ENCODE measurements at places on chromosomes 13 and 19.

- DNase-seq: no peak
Measured at GRCh38 chr19:52034051-52034728, 6.0 kb upstream of the ZNF614 start.

GRCh38 chr19:2252797-2253105 is 3.5 kb downstream of the JSRP1 start:
- no peak for DNase-seq

GRCh38 chr13:41700790-41701310 is 243.5 kb downstream of the RGCC start:
- no peak for DNase-seq

GRCh38 chr19:15227261-15227660 is 5.0 kb downstream of the EPHX3 start:
- DNase-seq: no peak

DNA sequence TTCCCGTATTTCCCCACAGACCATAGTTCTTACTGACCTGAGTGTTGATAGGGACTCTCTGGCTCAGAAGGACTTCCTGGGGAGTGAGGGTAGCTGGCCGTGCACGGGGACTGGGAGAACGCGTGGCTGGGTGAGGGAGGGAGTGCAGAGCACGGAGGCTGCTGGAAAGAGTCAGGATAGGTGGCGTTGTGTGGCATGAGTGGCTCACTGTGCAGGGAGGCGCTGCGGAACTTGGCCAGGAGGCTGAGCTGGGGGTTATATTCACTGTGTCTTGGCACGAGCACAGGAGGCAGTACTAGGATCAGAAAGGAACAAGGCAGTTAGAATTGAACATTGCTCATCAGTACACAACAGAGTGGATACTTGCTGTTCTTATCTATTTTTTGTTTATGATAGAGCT is 47.4 kb downstream of the SMAD9 start:
- DNase-seq: peak; percentile 6

- DNase-seq: peak; percentile 41
Measured at GRCh38 chr19:18416778-18417249, 2.4 kb upstream of the SSBP4 start.

DNA sequence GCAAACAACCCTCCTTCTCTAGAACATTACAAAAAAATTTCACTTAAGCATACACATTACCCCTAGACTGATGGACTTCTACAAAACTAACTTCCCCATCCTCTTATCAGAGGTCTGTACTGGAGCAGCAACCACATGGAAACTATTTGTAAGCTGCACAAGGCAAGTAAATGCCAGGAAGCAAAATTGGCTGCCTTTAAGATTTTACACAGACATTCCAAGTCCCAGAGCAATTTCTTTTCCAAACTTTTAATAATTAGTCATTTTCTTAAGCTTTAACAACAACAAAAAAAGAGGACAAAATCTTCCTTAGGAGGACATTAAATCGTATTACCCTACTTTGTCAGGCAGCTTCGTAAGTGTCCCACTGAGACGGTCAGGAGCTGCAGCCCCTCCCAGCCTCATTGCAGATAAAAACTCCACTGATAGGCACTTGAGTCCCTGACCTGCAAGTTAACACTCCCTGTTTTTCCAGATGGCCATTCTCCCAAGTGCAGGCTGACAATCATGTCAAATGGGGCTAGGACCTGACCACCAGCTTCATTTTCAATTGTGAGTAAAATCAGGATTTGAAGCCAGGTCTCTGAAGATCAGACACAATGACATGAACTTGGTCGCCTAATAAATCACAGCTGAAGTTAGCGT is 680.1 kb downstream of the DIAPH3 start:
- no peak for DNase-seq

DNA sequence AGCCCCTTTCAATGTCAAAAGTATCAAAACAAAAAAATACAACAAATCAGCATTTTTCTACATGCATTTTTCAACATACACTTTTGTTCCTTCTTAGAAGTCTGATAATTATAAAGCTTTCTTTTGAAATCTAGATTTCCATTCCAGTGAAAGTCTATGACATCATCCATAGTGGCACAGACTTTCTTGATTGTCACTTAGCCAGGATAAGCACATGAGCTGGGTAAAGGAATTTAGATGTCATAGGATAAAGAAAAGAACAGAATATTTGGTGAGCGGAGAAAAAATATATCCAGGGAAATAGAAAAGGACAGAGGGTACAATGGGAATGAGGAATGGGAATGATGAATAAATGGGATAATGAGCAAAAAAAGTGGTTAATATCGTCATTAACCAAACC is 15.1 kb upstream of the TRPC4 start:
- DNase-seq: no peak

DNA sequence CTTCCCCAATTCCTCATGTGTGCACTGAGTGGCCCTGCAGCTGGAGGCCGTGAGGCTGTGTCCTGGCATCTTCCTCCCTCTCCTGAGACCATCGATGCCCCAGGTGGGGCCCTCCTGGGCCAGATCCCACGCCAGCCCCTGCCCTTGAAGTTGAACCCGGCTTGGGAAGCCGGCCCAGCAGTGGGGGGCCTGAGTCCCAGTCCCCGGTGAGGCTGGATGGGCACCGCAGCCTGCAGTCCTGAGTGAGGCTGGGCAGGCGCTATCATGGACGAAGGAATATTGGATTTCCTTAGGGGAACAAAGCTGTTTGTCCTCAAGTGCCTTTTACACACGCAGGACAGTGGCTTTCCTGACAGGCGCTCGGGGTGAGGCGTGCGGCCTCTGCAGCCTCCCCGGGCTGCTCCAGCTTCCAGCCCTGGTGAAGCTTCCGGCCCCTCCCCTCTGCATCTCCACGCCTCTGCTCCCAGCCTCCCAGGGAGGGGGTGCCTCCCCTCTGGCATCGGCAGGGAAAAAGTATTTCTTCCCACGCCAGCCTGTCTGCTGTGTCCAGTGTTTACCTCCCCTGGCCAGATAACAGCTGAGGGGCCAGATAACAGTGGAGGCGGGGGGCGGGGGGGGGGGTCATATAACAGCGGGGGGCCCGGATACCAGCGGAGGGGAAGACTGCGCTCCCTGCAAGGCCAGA is 159.5 kb downstream of the KDM4B start:
- no peak for DNase-seq

DNA sequence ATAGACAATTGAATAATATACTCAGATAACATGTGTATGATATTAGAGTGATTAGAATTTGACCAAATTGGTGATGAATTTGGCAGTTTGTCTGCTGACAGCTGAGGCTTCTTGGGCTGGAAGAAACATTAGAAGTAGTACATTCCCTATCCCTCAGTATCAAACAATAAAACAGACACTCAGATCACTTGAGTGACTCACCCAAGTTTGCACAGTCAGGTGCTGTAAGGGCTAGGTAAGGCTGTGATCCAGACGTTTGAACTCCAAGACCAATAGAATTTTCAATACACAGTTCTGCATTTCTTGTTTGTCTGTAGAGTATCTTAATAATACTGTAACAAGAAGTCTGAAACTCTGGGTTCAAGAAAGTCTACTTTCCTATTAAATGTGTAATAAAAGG is 223.5 kb downstream of the POSTN start:
- no peak for DNase-seq

- no peak for DNase-seq
Measured at GRCh38 chr13:85197431-85197830, 601.8 kb downstream of the SLITRK6 start.

DNA sequence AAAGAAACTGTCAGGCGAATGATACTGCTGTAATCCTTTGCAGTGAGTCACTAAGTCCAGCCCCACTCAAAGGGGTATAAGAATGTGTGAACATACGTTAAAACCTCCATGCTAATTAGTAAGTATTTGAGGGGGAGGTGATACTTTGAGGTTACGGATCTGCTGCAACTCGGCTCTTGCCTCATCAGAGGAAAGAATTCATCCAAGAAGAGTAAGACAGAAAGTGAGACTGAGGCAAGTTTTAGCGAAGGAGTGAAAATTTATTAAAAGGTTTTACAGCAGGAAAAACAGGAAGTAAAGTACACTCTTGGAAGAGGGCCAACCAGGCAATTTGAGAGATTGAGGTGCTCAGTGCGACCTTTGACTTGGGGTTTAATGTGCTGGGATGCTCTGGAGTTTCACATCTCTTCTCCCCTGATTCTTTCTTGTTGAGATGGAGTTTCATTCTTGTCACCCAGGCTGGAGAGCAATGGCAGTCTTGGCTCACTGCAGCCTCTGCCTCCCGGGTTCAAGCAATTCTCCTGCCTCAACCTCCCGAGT is 9.8 kb downstream of the CLEC4M start:
- no peak for DNase-seq

GRCh38 chr19:14957464-14957863 is 16.2 kb downstream of the OR7C2 start:
- DNase-seq: no peak

DNA sequence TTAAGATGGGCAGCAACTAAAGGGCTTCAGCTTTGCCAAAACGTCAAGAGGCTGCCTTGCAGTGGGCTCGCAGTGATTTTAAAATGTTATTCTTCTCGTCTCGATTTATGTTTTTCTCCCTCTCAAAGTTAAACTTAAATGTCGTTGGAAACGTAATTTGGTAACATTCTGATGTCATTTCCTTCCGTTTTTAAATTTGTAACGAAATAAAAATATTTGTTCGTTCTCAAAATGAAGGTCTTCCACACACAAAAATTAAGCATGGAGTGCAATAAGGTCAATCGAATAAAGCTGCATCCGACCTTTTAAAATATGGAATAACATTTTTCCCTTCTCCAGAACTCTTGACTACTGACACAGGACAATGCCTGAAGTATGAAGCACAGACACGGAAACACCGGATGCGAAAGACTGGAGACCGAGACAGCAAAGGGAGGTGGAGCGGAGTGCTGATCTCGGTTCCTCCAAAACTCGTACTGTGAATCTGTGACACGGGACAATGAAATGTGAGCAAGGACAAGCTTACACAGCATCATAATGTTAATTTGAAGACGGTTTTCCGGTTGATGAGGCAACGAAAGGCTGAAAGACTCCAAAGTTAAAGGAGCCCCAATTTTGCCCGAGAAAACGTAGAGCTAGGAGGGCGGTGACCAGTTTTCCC is 850 bp downstream of the MTMR6 start:
- DNase-seq: no peak

DNA sequence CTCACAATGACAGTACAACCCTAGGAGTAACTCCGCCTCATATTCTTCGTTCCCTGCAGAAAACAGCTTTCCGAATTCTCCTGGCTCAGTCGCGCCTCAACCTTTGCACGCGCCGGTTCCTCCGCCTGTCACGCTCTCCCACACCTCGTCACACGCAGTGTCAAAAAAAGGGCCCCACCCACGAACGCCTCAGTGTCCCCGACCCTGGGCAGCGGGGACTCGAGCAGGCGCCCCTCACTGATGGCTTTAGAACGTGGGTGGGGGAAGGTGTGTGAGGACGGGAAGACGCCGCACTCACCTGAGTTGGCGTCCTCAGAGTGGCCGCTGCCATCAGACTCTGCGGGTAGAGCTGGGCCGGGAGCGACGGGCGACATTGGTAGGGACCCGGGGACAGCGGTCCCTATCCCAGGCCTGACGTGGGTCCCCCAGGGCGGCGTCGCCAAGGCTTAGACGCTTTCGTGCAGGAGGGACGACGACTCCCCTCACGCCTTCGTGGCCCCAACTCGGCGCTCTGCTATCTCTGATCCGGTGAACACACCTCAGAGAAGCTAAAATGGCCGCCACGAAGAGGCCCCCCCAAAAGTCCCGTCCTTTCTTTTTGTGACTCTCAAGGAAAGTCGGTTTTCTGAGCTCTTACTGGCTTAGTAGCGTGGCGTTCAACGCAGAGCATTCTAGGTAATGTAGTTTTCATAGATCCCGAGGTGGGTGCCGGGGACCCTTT is at the start of gene ZNF154:
ZNF154 (minus strand) TSS at position 564 of the 721 bp plus-strand sequence; CDS start at position 331, 233 bp downstream.
- DNase-seq: peak; percentile 60

DNA sequence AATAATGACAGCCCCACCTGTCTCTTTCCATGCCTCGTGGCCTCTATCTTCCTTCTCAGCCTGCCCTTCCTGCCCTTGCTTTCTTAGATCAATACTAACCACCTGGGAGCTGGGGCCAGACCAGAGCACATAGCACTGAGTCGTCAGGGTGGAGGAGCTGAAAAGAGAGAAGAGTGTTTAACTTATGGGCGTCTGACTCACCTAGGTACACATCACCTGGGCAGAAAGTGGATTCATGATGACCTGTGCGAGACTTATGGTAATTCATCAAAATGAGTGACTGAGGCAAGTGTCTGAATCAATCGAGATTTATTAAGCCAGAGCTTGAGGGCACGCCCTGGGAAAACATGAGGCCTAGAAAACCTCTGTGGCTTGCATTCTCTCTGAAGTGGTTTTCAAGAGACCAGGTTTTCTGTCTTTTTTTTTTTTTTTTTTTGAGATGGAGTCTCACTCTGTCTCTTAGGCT is 19.2 kb downstream of the CEACAM6 start:
- DNase-seq: no peak

GRCh38 chr13:105611424-105611823 is 924.0 kb downstream of the EFNB2 start:
- no peak for DNase-seq

GRCh38 chr19:29003641-29004409 is 209.1 kb downstream of the UQCRFS1 start:
- DNase-seq: no peak

Measured in caudate nucleus (tissue), 63 donors.